HFFc6 (cell line): ENCODE measurements at places on chromosomes 4 and X. TPM values are rescaled to one million over a fixed set of nuclear protein-coding genes. Genes with fewer than 3 reads are reported as not detected.

DNA sequence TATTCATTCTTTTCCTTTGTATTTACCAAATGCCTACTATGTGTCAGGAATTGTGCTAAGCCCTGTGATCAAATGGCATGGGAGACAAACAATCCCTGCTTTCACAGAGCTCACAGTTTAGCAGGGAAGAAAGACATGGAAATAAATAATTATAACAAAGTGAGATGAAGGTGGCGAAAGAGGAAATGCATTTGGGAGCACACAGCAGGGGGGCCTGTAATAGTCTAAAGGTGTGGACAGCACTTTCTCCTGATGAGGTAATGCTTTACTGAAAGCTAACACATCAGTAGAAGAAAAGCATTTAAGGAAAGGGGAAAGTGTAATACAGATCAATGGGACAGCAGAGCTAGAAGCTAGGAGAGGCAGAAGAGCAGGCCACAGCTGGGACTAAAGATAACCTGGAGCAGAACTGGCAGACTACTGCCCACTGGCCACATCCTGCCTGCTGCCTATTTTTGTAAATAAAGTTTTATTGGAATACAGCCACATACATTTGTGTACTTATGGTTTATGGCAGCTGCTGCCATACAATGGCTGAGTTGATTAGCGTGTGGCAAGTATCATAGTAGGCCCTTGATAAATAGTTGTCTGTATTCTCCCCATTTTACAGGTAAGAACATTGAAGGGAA is 67.1 kb upstream of the TAPT1 start:
- DNase-seq = no peak

- no peak for DNase-seq
Measured at GRCh38 chr4:38582889-38583470, 81.0 kb upstream of the KLF3 start.

GRCh38 chr4:98150092-98150761 is 7.0 kb upstream of the STPG2 start:
- no peak for DNase-seq

DNA sequence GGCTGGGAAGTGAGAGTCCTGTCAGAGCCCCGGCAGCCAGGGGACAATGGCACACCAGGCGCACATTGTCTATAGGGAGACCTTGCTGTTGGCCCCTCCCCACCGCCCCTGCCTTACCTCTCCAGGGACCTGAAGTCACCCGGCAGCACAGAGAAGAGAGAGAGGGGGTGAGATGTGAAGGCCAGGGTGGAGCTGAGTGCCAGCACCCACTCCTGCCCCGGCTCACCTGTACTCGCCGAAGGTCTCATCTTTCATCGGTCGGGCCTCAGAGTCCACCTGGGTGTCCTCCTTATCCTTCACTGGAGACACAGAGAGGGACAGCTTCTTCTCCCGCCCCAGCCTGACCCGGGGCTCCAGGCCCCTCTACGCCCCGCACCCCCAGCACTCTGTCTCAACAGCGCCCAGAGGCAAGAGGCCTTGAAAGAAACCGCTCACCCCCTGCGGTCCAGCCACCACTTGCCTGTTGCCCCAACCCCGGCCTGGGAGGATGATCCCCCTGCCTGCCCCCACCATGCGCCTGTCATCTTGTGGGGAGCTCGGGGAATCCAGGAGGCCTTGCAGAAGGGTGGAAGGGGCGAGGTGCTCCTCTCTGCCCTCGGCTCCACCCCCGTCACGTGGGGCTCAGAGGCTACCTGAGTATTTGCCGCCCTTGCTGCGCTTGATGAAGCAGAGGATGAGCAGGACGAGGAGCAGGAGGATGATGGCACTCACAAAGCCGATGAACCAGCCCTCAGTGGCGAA is 22.6 kb downstream of the L1CAM start:
- no peak for DNase-seq

- no peak for DNase-seq
Measured at GRCh38 chr4:154778264-154778663, 2.8 kb upstream of the RBM46 start.

- no peak for DNase-seq
Measured at GRCh38 chr4:167020410-167020809, 213.9 kb downstream of the SPOCK3 start.

DNA sequence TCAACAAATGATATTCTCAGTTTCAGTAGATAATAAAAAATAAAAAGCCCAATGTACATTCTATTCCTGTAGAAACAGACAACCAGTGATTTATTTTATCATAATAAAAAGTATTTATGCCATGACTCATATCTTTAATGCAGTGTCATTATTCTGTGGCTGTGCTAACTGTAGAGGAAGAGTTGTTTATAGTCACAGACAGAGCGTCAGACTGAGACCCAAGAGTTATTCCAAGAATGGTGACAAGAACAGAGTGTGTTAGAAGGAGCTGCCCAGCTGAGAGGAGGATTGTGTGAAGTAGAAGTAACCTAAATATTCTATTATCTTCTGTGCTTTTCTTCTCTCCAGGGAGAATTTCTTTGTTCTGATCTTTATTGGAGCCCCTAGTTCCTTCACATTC is 210.7 kb downstream of the PPP1R2C start:
- no peak for DNase-seq

DNA sequence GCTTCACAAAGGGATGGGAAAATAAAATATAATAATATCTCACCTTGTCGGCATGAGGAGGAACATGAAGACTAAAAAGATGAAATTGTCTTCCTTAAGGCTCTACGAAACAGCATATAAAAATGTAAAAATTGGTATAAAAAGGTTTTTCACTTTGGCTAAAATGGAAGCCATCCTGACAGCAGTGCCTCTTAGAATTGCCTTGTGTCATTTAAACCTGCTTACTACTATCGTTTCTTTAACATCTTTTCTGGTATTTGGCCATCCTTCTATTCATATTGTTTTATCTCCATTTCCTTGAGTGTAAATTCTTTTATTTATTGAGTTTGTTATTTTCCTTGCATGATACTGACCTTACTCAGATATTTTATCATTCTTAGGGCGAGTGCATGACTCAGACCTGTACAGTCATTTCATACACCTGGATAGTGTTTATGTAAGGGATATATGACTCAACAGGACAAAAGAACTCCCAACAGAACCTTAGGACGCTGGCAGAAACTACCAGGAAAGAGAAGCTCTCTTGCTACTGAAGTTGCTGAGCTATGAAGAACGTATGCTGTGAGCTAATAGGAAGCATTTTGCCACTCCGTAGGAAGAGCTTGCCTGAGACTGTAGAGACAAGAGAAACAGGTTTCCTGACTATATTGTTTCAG is 5.8 kb upstream of the CDKN2AIP start:
- peak; percentile 65 for DNase-seq

DNA sequence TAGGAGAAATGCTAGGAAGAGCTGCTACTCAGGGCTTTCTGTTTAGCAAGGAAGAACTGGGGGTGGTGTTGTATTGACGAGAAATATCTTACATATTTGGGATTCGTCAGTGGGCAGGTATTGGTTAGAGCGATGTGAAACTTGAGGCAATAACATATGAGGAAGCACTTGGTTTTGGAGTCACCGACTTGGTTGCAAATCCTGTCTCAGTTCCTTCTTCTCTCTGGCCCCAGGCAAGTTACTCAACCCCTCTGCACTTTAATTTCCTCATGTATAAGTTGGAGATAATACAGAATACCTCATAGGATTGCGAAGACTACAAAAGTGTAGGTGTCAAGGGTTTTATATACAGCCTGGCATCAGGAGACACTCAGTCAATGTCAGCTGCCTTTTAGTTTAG is 34.1 kb downstream of the GPAT3 start:
- DNase-seq = no peak

DNA sequence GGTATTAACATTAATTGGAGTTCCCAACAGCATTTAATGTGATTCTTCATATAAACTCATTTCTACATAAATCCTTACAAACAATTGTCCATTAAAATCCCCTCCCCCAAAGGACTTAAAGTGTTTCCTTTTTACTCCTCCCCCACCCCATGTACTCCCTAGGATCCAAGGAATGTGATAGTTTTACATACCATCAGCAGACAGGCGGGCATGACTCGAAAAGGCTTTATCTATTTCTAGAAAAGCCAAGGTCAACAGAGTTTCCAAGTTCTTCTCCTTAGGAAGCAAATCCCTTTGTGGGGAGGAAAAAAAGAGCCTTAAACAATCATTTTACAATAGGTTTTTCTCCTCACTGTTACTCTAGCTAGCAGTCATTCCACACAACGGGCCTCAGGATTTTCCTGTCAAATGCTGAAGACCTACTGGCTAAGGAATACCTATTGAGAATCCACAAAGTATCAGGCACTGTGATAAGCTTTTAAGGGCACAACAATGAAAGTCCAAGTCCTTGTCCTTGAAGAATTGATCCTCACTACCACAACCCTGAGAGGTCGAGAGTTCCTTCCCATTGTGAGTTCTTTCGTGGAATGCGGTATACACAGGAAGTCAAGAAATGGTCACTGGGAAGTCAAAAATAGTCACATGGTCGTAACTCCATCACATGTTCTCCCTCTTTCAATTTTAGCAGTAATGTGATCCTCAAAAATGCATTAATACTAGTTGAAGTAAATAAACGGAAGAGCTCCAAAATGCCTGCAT is 7.2 kb downstream of the PPM1K start:
- DNase-seq = no peak

GRCh38 chr4:83112231-83112630 is 2.3 kb downstream of the PLAC8 start:
- DNase-seq = no peak

DNA sequence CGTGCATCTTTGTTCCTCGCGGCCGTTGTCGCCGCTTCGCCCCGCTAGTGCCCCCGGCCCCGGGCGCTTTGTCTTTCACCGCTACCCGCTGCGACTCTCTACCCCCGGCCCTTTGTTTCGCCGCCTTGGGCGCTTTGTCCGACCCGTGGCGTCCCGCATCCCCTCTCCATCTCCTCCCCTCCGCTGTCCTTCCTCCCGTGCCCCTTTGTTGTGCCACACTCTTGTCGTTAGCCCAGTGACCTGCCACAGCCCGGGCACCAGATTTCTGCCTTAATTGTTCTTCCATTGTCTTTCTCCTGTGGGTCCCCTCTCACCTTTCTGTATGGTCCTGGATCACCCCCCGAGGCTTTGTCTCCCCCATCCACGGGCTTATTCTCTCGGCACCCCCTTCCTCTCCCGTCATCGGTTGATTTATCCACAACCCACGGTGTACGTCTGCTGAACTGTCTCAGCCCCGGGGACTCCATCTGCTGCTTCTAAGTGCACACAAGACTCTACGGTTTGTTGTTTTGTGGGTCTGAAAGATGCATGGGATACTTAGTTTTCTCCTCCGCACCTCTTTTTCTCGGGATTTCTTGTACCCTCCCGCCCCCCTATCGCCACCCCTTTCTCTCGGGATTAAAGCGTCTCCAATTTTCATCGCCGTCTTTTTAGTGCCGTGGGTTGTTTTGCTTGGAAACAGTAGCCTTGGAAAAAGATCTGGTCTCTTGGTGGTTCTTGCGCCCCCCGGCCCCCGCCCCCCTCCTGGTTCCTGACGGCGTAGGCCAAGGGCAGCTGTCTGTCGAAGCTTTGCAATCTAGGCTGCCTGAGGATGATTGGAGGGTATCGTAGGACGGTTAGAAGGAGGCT is 783 bp downstream of the RBPJ start:
- DNase-seq = no peak

- no peak for DNase-seq
Measured at GRCh38 chr4:147479376-147479775, 1.5 kb upstream of the EDNRA start.

GRCh38 chrX:12954981-12955380 is 19.9 kb upstream of the TMSB4X start:
- no peak for DNase-seq

The PRDM8 gene
- total RNA-seq = 20.4 to 24.9 TPM (median 23.4 TPM) in 3 replicates

The RAB28 gene
- total RNA-seq = 10.5 to 12.9 TPM (median 12.7 TPM) in 3 replicates

The PCDH18 gene
- total RNA-seq = 40.1 to 57.3 TPM (median 49.1 TPM) in 3 replicates

The CLTRN gene
- 0.17 TPM in 1 of 3 replicates, not detected in the others for total RNA-seq

The NMU gene
- not detected in 3 replicates for total RNA-seq

The GAGE12H gene
- not detected in 3 replicates for total RNA-seq

The ATG4A gene
- 12.5 to 14.5 TPM (median 13.8 TPM) in 3 replicates for total RNA-seq
